Renal cortex interstitium (tissue), 15 donors: ENCODE measurements at places on chromosomes 12 and 14.

DNA sequence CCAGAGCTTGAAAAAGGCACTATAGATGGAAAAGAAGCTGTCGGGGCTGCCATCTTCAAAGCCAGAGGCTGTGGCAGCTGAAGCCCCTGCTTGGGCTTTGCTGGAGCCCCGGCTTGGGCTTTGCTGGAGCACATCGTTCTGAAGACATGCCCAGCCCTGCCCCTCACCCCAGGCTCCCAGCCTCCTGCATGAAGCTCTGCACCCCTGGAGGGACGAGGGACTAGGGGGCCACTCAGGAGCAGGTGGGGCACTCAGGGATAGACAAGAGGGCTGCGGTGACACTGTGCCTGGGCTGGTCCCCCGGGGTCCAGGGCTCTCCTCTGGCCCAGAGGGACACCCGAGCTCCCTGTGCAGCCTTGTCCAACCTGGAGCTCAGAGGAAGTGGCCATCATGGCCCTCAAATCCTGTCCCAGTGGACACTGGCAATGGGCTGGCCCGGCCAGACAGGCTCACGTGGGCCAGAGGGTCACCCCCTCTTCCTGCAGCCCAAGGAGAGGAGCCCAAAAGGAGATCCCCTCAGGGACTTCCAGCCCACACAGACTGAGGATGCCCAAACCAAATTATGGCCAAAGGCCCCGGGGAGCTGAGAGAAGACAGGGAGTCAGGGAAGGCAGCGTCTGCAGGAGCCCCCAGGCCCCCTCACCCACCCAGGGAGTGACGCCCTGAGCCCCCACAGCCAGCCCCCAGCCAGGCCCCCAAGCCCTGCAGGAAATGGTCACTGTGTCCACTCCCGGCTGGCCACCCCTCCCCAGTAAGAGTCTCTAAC lies 23.1 kb upstream of the C14orf180 start:
- DNase-seq: no peak

DNA sequence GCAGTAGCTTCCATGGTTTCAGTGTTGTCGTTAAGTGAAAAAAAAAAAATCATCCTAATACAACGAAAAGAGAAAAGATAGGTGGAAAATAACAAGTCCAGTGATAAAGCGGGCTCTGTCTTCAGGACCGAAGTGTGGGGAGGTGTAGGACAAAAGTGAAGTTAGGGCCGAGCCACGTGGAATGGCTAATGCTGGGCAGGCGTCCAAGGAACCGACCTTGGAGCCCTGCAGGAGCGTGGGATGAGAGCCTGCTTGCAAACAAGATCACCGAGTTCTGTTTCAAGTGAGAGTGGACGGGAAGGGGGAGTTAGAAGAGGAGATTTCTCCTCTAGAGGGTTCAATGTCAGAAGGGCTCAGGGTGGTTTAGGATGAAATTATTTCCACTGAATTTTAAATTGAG lies 22.2 kb downstream of the A2ML1 start:
- DNase-seq: no peak

DNA sequence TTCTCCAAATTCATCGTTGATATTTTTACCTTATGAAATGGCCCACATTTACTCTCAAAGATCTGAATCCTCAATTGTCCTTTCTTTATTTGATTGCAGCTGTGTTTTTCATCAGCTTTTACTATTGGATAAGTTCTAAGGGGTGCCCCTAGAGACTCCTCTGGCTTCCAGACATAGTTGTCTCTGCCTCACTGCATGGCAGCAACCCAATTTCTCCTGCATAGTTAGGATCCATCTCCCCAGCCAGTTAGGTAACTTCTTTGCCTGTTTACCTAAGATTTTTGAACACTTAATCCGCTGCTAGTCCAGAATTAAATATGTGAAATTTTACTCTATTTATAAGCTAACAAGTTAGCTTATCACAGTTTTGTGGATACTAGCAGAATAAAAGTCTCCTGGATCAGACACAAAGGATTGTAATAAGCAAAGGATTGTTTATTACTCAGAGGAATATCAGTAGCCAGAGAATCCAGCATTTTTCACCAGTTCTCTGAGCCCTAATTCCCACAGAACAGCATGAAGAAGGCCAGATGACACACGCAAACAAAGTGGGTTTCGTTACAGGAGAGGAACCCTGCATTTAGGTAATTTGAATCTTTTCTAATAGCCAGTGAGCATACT lies 101.1 kb downstream of the BBS10 start:
- no peak for DNase-seq

DNA sequence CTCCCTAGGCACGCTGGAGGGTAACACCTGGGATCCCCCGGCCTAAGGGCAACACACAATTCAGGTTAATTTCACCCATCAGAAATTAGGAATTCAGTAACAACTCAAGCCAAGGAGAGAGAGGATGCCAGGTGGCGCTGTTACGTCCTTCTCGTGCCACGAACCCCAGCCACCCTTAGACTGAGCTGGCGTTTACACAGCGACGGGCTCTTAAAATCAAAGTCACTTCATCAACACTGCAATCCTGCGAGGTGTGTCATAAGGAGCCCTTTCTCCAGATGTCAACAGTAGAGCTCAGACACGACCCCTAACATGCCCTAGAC lies 110.6 kb upstream of the TMEM132D start:
- DNase-seq: no peak

DNA sequence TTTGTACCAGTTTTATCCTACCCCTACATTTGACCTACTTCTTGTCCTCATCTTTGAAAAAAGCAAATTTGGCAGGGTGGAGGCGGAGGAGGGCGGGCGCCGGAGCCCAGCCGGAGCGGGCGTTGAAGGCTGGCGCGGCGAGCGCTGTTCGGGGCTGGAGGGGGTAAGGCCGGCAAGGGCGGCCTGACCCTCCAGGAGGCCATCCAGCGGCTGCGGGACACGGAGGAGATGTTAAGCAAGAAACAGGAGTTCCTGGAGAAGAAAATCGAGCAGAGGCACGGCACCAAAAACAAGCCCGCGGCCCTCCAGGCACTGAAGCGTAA lies 27.2 kb downstream of the FBXO34 start:
- DNase-seq: no peak

DNA sequence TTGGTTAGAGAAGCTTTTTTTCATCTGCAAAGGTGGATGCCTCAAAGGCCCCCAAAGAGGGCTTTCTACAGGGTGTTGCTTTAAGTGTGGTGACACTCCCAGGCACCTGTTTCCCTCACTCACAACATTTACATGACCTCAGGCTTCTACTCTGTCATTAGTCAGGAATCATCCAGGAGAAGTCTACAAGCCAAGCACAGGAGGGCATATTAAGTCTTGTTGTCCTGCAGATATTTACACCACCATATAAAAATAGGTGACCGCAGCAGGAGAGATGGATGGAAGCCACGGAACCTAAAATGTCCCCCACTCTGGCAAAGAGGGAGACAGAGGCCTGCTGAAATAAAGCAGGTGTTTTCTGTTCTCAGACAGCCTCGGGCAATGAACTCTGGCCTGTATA lies 7.5 kb upstream of the DPF3 start:
- no peak for DNase-seq

GRCh38 chr12:56389412-56389811 lies 26.8 kb upstream of the APOF start:
- DNase-seq: no peak

DNA sequence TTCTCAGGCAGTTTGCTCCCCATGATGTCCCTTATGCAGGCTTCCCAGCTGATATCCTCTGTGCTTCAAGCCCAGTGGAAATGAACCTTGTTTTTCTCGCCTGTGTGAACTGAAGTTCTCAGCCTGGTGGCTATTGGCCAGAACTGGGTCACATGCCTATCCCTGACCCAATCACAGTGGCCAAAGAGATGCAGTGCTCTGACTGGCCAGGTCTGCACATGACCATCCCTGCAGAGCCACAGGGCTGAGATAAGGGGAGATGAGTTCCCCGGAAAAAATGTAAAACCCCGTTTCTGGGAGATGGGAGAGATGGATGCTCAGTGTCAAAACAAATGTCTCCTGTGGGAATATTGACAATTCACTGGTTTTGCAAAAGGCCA lies 34.7 kb upstream of the FZD10 start:
- DNase-seq: no peak

GRCh38 chr12:87406926-87407325 lies 622.3 kb downstream of the C12orf50 start:
- no peak for DNase-seq

GRCh38 chr12:16221776-16222175 lies 55.7 kb downstream of the SLC15A5 start:
- no peak for DNase-seq

DNA sequence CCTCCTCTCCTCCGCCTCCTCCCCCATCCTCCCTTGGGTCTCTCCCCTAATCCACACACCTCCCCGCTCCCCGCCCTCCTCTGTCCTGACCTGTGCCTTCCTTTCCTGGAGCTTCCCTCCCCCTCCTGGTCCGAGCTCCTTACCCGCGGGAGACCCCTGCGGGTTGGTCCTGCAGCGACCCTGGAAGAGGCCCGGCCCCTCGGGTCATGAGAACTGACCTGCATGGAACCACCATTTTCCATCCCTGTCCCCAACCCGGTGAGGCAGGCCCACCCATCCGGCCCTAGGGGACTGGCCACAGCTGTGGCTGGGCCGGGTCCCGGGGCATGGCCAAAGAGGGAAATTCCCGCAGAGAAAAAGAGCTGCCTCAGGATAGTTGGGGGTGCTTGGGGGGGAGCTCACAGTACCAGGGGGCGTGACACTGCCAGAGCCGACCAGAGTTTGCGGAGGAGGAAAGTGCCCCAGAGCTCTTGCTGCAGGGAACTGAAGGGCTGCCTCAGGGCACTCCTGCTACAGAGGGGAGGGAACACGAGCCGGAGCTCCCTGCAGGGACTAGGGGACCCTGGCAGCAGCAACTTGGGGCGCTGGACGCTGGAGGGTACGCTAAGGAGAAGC lies 613 bp downstream of the ARHGEF40 start:
- DNase-seq: no peak

DNA sequence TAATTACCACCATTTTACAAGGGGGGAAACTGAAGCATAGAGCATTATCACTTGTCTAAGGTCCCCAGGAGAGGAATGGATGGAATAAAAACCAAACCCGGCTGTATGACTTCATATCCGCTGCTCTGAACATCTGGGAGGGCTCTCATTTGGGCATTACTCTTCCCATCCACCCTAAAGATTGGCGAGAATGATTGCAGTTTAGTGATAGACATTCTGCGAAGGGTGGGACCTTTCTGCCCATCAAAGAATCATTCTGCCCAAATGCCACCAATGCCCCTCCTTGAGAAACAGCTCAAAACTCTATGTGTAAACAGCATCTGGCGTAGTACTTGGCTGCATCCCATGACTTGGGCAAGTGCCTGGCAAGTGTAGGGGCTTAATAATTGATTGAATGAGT lies 11.6 kb downstream of the CHST11 start:
- DNase-seq: no peak

DNA sequence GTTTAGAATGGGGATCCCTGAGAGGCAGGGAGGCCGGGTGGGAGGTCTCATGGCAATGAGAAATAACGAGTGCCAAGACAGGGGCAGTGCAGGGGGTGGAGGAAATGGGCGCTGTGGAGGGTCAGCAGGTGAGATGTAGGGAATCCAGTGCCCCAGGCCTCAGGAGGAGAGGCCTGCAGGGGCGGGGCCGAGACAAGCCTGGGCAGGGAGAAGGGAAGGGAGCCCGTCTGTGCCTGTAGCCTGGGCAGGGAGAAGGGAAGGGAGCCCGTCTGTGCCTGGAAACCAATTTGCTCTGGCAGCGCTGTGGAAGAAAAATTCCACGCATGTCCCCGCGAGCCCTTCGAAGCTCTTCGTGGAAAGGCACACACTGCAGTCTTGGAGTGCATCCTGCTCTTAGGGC lies 10.6 kb upstream of the NCOR2 start:
- no peak for DNase-seq

GRCh38 chr14:91835197-91835919 lies 32.0 kb downstream of the TC2N start:
- no peak for DNase-seq
